SK-N-DZ (cell line): ENCODE measurements at places on chromosomes 2 and 18.

DNA sequence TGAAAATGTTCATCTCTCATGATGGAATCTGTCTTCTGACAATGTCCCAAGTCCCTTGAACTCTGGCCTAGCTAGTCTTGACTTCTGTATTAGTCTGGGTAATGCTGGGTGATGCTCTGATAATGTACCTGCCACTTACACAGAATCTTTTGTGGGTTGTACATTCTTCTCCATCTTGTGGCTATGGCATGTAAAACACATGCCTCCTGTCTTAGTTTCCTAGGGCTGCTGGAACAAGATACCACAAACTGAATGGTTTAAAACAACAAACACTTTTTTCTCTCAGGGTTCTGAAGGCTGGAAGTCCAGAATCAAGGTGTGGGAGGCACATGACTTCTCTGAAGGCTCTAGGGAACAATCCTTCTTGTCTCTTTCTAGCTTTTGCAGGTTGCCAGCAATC is 57.1 kb downstream of the RAPGEF4 start:
- DNase-seq, result no peak

DNA sequence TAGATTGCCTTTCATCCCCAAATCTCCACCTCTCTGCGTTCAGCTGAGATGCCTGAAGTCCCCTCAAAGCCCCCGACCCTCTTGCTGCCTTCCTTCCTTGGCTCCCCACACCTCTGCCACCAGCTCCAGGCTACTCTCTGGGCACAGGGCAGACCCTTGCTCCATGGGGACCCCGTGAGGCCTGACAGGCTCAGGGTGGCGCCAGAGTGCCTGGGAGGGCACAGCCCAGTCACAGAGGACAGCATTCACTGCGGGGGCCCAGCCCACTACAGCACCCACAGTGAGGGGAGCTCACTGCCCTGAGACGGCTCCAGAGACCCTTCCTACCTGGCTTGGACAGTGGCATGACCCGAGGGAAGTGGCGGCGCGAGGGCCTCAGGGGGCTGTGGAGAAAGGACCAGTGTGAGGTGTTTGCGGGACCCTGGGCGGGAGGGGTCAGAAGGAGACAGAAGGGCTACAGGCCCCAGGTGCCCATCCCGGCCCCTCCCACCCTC is 51.0 kb downstream of the AQP12A start:
- DNase-seq, result no peak

- DNase-seq, result no peak
Observed at GRCh38 chr2:197677056-197677455, 1.7 kb upstream of the RFTN2 start.

DNA sequence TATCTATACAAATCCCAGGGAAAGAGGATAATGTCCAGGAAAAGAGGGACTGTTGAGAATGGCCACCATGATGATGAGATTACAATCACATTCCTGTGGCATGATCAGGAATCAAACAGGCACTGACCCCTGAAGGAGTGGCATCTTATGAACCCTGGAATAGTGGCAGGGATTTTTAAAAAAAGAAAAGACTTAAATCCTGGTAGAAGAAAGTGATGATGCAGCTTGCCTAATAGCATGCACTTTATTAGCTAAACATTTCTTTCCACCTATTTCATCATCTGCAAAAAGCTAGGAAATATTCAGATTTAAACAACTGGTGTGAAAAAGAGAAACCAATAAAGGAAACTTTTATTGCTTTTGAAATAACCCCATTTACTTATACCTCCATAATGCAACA is 87.2 kb upstream of the FSHR start:
- no peak for DNase-seq

GRCh38 chr2:60849187-60849586 is 32.2 kb upstream of the REL start:
- no peak for DNase-seq

DNA sequence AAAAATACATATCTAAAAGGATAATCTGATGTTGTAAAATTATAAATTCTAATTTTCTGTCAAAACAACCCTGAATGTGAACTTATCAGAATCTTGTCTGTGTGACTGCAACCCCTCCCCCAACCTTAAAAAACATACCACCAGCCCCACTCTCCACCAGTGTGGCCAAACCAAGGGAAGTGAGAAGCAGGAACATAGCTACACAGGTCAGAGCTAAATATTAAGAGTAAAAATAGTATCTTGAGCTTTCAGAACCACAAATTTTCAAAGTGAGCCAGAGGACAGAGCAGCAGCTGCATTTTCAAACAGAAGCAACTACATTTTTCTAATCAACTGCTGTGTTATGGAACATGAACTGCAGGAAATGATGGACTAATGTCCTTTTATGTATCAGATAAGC is 156.7 kb downstream of the SLC4A10 start:
- no peak for DNase-seq

DNA sequence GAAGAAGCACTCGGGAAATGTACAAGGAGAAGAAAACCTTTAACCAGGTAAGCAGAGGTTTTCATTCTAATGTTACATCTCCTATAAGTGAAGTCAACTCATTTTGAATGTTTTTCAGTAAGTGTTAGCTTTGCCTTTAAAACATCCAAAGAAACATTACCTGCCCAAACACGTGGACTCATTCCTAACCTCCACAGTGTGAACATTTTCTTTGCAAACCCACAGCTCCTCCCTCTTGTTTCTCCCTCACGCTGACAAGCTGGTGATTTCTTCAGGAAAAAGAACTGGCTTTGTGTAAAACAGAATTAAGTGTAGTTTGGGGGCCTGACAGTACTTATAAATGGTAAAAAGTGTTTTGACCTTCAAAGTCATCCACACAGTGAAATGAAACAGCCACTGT is 72.5 kb downstream of the MTCL1 start:
- no peak for DNase-seq

- no peak for DNase-seq
Observed at GRCh38 chr2:219680958-219681693, 53.7 kb downstream of the SLC4A3 start.

DNA sequence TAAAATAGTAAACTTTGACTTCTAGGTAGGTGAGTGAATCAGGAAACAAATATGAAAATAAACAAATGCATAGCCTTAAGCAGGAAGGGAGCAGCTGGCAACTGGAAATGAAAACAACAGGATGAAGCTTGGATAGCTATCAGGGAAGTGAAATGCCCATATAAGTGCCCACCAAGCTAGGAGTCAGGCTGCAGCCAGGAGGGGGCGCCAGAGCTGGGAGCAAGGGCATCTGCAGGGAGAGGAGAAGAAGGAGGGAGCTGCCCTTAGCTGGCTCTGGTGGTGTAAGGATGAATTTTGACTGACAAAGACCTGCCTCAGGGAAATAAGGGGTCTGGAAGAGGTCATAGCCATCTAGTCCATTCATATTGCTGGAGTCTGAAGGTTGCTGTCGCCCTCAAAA is 298.3 kb downstream of the TDRD15 start:
- DNase-seq, result peak; percentile 5

- no peak for DNase-seq
Observed at GRCh38 chr2:33034784-33035183, 88.0 kb downstream of the LTBP1 start.

- DNase-seq, result no peak
Observed at GRCh38 chr2:212898011-212898410, 253.4 kb downstream of the IKZF2 start.

- peak; percentile 61 for DNase-seq
Observed at GRCh38 chr2:215748446-215748845, 264.9 kb downstream of the MREG start.

DNA sequence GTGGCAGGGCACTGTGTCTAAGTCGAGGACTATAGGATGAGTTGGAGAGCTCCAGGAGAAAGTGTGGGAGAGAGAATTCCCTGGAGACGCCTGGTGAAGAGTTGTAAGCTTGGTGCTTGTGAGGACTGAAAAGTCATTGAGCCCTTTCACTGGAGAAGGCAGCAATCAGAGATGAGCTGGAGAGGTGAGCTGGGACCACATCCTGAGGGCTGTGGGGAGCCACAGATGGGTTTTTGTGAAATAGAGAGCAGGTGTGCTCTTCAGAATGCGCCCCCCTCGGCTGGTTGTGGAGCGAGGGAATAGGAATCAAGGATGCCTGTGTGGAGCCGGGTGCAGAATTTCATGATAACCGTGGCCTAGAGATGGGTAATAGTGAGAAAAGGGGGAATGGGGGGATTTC is 224.3 kb downstream of the KLHL29 start:
- DNase-seq, result no peak

GRCh38 chr18:51330148-51330547 is 132.7 kb upstream of the MEX3C start:
- no peak for DNase-seq

GRCh38 chr18:21669736-21670285 is 34.8 kb downstream of the ABHD3 start:
- DNase-seq, result no peak

GRCh38 chr18:79863161-79864005 is 65.6 kb downstream of the KCNG2 start:
- DNase-seq, result no peak

- peak; percentile 81 for DNase-seq
Observed at GRCh38 chr2:205675861-205676516, 6.3 kb upstream of the NRP2 start.

DNA sequence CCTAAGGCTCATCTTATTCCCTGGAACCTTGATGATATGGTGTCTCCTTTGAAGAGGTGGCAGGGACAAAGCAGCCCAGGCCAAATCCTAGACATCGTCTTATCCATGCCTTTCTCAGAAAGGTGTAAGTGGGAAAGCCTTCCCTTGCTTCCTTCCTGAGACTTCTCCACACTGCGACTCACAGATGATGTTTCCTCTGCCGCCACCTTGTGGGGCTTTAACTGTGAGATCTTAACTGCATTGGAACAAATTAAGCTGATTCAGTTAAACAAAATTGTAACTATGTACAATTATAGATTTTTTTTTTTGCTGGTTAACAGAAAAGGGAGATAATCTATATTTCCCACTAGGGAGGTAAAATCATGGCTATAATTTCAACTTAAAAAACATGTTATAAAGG is 10.0 kb upstream of the GCA start:
- DNase-seq, result peak; percentile 17

- DNase-seq, result no peak
Observed at GRCh38 chr2:106178716-106179115, 15.4 kb downstream of the UXS1 start.

- no peak for DNase-seq
Observed at GRCh38 chr2:65495251-65495877, 63.0 kb upstream of the SPRED2 start.

DNA sequence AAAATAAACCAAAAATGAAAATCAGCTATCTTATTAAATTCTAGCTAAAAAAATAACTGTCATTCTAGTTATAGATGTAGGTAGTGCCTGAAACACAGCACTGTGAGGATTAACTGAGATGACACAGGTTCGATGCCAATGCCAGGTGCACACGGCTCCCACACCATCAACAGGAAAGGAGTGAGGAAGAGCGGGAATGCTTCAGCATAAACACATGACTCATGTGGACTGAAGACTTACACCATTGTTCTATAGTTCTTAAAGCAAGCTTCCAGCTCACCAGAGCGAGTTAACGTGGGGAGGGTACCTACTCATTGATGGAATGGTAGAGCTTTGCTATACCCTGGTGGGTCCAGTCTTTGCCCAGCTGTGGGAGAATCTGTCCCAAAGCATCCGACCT is 76.7 kb downstream of the EMILIN2 start:
- DNase-seq, result no peak

GRCh38 chr2:175008801-175009495 is 3.8 kb upstream of the CHN1 start:
- no peak for DNase-seq

GRCh38 chr2:191951832-191952231 is 104.9 kb upstream of the CAVIN2 start:
- DNase-seq, result no peak

GRCh38 chr2:101340141-101340551 is 31.6 kb upstream of the RNF149 start:
- no peak for DNase-seq

GRCh38 chr18:55322178-55322735 is 265.7 kb downstream of the TCF4 start:
- peak; percentile 97 for DNase-seq

GRCh38 chr2:2233171-2233826 is 97.8 kb downstream of the MYT1L start:
- no peak for DNase-seq

- no peak for DNase-seq
Observed at GRCh38 chr18:22844190-22844589, 88.9 kb upstream of the RBBP8 start.

DNA sequence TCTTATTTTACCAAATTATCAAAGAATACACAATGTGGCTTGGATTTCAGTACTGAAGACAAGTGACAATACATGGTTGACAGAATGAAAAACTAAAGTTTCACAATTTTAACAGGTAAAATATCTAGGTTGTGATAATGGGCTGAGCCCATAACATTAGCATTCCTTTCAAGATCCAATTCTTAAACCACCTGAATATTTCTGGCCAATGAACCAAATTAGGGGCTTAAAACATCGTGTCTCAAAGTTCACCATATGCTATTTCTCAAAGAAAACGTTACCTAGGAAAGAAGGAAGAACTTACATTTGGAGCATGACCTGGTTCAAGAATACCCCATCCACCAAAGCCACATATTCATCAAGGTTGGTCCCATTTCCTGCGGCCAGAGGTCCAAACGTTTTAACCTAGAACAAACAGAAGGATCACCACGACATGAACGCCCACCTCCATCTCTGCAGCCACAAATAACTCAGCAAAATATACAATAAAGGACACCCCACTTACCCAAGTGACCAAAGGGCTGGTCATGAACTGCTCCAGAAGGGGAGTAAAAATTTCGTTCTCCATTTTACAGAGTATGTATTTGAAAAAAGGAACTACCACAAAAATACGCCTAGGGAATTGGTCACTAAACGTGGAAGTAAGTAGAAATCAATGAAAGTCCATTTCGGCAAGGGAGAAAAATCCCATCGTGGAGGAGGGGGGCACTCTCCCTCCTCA is 984 bp downstream of the CCDC88A start:
- DNase-seq, result peak; percentile 27

- no peak for DNase-seq
Observed at GRCh38 chr2:26193578-26194231, 20.8 kb downstream of the GAREM2 start.

DNA sequence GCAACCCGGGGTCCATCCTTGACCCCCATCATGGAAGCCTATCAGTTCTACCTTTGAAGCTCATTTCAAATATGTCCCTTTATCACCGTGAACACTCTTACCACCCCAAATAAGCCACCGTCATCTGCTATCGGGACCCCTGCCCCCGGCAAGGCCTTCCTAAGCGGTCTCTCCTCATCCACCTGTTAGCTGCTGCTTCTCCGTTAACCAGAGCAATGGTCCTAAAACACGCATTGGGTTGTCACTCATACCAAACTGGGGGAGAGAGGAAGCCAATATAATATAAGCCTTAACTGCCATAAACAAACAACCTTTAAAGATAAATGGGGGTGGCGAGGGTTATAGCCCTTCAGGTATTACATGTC is 680 bp downstream of the ASNSD1 start:
- DNase-seq, result no peak

DNA sequence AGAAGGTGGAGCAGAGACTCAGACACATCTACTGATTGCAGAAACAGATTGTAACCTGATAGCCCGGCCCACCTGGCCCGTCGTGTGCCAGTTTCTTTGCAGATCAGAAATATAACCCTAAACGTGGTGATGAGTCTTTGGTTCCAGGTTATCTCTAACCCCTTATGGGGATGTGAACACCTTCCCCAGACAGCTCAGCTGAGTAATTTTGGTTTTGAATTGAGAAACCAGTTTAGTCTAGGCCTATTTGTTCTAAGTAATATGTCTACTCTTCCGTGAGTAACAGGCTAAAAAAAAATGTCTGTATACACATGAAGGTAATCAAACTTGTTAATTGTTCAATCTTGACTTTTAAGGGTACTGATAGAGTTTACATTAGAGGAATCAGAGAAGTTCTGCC is 35.7 kb downstream of the RASGRP3 start:
- no peak for DNase-seq
